ENCODE measurements at places on chromosomes 2 and 18.

DNA sequence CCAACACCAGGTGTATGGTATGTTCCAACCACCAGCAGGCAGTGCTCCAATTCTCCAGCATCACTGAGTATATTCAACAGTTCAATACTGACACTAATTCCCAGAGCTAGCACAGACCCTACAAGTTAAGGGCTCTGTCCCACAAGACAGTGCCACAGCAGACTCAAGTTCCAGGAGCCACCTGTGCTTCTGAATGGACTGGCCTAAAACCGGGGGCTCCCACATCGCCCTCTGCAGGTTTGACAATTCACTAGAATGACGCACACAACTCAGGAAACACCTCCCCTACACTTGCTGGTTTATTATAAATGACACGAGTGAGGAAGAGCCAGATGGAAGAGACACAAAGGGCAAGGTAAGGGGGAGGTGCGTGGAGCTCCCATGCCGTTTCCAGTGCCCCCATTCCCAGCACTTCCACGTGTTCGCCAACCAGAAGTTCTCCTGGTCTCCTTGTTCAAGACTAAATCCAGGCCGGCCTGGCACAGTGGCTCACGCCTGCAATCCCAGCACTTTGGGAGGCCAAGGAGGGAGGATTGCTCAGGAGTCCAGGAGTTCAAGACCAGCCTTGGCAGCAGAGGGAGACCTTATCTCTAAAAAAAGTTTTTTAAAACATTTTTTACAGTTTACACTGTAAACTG, 12.2 kb upstream of the ATP6V1B1 start:
- no peak for DNase-seq

GRCh38 chr2:60641811-60642788, 88.6 kb upstream of the BCL11A start:
- DNase-seq, result peak; percentile 29

DNA sequence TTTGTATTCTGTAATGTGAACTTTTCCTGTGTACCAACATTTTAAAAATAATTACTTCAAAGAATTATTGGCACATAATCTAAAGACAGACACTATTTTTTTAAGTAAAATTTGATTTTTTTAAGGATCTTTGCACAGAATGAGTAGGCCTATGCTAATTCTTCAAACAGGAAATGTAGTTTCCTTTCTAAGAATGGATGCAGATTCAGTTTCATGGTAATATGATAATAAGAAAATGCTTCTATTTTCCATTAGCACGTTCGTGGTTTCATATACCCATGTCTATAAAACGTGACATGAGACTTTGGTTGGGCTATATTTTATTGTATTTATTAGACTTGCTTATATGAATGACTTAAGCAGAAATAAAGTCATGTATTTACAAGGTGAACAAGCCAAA, 191.8 kb upstream of the RBBP8 start:
- DNase-seq, result no peak

DNA sequence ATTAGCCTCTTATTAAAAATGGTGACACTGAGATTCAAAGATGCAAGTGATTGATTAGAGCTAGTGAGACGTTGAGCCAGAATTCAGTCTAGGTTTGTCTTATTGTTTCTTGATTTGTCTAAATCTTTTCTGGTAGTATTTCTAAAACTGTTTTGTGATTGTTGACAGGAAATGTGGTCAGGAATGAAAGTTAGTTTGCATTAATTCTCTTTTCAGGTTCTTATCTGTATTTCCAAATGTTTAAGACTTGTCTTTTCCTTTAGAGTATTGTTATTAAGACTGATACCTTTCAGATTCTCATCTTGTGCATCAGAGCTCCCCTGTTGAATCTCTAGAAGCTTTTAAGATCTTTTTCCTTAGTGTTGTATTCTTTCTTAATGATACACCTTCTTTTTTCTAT, 89.3 kb downstream of the MBD5 start:
- no peak for DNase-seq

DNA sequence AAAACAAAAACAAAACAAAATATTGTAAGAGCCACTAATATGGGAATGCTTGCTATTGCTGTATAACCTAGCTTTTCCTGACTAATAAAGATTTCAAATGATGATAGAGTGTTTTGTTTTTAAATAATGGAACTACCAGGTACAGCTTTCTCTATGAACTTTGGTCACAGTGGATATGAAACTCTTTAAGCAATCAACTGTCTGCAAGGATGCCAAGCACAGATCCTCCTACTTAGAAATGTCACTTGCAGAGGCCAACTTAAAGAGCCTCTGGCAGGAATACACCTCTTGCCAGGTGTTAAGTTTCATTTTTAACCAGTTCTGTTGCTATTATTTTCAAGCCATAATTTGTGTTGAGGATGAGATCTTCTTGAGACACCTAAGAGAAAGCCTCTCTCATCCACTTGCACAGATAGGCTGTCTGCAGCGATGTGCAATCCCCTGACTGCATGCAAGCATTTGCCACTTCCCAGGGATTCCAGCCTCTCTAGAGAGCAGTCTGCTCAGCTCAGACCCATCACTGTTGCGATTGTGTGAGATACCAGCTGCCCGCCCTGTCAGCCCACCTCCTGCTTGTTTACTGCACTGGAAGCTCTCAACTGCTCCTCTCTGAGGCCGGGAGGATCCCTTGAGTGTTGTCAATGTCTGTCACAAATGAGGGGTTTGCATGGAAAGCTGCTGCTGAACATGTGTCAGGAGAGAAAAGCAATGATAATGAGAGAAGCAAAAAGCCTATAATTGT, 86.1 kb upstream of the SCG2 start:
- no peak for DNase-seq

- no peak for DNase-seq
Measured at GRCh38 chr2:69366-70344, 23.4 kb upstream of the FAM110C start.

GRCh38 chr2:66170744-66171330, 264.1 kb upstream of the MEIS1 start:
- DNase-seq, result no peak

DNA sequence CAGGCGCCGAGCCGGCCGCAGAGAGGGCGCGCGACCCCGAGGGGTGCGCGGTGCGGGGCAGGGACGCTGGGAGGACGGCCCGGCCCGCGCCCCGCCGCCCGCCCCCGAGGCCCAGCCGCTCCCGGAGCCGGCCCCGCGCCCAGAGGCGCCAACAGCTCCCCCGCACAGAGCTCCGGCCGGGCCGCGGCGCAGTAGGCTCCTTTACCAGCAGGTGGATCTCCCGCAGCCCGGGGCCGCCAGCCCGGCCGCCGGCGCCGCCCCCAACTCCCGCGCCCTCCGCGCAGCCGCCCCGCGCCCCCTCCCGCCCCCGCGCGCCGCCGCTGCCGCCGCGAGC, 258 bp downstream of the MGAT4A start:
- no peak for DNase-seq

DNA sequence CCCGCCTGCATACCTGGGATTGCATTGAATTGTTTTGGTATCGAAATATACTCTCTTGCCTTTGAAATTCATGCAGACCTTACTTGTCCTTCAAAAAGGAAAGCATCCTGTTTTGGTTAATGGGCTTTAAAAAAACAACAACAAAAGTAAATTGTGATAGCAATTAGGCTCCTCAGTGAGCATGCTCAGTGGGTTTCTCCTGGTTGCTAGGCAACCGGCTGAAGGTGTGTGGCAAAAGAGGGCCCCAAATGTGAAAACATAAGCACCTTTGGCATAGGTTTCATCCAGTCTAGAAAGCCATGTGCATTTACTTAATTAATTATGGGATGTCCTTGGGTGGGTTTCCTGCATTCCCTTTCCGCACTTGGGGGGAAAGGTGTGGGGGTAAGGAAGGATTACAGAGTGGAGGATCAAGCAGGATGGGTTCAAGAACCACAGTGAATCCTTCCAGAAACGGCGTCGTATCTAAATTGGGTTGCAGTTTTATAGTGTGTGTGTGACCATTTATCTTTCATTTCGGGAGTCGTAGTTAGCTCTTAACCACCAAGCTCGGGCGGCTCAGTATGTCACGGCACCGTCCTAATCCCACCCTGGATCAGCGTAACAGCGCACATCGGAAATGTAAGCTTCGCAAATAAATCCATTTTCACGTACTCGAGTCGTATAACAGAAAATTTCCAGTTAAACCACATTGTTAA, 274.9 kb upstream of the TCF4 start:
- DNase-seq, result no peak

GRCh38 chr2:219230059-219230540, 494 bp downstream of the ANKZF1 start:
- DNase-seq, result no peak

DNA sequence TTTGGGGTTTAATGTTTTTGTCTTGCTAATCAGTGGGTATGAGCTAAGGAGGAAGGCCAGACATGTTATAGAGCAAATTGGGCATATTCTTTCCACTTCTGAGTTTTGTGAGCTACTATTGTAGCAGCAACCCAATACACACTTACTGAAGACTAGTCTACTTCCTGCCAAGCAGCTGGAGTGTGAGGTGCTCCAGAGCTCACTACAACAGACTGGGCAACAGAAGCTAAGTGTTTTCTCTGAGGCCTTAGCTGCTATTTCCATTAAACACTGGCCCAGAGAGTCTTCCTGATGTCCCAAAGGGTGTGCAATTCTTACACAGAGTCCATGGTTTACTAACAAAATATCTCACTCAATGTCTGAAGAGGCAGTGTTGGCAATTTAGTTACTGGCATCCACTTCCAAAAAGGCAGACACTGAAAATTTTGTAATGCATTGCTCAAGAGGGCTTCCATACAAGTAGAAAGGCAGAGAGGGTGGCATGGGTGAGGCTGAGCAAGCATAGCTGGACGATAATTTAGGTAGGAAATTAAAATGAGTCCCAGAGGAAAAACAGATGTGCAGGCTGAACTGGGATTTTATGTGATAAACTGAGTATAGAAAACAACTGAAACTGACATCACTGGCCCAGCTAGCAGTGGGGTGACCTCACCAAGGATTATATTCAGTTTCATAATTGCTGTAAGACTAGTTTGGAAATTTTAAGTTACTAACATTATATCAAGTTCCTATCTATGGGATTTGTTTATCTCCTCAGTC, 68.6 kb downstream of the ZC3H6 start:
- DNase-seq, result no peak

GRCh38 chr2:178846458-178846802, 39.2 kb upstream of the TTN start:
- DNase-seq, result no peak

DNA sequence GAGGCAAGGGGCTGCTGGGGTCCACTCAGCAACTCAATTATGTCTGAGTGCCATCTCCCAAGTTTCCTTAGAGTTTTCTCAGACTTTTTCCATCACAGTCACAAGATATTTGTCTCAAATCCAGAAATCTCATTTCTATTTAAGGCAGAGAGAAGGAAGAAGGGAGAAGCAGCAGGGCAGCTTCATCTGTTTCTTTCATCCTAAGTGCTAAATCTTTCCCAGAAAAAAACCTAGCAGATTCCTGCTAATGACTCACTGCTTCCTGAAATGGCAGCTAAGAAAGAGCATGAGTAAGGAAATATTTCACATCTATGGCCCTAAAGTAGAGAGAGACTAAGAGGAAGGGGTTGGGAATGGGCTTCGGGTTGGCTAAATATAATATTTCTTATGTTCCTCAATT, 88.0 kb downstream of the KYNU start:
- no peak for DNase-seq

- no peak for DNase-seq
Measured at GRCh38 chr2:159013103-159013502, 44.7 kb downstream of the TANC1 start.

GRCh38 chr18:47425365-47425764, 173.9 kb upstream of the SKOR2 start:
- DNase-seq, result no peak

GRCh38 chr2:3301001-3301400, 76.6 kb downstream of the EIPR1 start:
- DNase-seq, result no peak

DNA sequence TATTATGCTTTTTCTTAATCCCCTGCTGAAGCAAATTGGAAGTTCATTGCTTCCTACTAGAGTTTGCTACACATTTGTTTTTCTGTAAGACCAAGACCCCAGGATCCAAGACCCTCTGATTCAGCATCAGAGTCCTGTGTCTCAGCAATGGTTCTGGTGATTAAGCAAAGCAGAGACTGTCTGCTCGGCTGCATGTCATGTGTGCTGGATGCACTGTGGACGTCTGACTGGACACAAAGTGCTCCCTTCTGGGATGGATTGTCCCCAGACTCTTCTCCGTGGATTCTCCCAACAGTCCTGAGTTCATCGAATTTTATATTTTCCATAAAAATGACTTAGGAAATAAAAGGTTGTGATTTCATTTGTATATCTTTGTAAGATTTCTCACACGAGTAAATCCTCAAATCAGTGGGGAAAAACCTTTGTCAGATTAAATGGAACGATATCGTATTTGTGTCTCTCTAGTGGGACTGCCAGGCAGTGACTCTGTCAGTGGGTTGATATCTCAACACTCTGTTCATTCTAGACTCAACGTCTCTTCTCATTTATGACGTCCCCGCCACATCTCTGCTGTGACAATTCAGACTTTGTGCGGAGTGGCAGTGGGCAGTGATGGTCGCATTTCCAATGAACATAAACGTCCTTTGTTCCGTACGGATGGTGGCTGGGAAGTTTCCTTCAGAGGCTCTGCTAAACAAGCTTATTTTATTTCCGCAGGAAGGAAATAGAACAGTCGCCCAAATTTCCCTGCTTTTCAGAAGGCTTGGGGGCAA, 58.6 kb downstream of the NCAPH start:
- no peak for DNase-seq

DNA sequence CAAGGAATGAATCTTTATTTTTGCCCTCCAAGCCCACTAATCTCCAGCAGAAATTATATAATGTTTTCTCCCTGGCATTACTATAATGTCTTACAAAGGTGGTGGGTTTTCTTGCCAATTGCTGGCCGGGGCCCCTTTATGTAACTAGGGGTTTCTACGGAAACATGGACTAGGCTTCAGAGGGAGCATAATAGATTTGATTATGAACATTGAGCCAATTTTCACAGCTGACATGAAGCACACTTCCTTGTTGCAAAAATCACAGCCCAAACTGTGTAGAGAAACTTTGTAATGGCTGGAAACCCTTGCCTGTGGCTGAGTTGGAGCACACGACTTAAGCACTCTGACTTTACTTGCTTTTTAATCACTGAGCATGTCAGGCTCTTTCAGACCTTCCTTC, 3.8 kb upstream of the CYRIA start:
- no peak for DNase-seq

GRCh38 chr2:37013315-37013641, 46.9 kb upstream of the STRN start:
- no peak for DNase-seq

- DNase-seq, result no peak
Measured at GRCh38 chr2:191838526-191838925, 8.4 kb downstream of the CAVIN2 start.

GRCh38 chr2:238846378-238846627, 1.6 kb upstream of the TWIST2 start:
- DNase-seq, result no peak

DNA sequence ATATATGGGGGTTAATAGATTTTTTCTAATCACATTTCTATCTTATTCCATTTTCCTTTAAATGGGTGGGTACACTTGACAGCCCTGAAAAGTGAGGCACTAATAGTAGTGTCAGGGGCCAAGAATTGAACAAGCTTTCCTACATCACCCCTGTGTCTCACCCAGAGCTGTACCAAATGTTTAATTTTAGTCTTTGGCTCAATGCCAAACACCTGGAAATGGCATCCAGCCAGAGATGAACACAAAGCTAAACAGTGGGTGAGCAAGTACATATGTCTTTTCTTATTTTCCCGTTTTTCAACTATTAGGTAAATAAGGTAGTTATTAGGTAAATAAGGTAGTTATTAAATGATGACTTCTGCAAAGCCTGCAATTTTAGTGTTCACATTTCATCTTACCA, 276.3 kb upstream of the ERBB4 start:
- no peak for DNase-seq

Data from iPS DF 6.9 (cell line).